Activated CD8-positive, alpha-beta memory T cell treated with anti-CD3 and anti-CD28 coated beads for 48 hours (primary cell): ENCODE measurements at places on chromosomes 1 and 21.

- DNase-seq: no peak
Observed at GRCh38 chr21:35559128-35559828, 501.0 kb downstream of the SETD4 start.

GRCh38 chr1:17520041-17520440 lies 19.5 kb upstream of the ARHGEF10L start:
- DNase-seq: no peak

DNA sequence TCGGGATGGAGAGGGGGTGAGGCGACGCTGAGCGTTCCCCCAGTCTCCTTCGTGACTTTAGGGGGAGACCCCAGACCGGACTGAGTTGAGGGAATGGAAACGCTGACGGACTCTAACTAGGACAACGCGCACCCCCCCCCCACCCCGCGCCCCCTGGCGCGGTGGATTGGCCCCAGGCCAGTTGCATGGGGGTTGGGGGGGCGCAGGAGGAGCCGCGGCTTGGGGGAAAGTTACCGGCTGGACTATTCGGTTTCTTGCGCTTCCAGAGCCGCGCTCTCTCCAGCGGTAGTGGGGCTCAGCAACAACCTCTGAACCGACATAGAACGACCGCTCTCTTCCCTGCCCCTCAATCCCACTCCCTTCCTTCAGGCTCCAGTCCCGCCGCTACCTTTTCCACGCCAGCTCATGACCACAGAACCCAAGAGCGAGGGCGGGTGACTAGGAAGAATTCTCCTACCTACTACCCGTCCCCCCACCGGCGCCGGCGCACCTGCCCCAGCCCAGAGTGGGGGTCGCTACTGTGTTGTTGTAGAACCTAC lies 694 bp downstream of the ZBTB7B start:
- DNase-seq: no peak

- no peak for DNase-seq
Observed at GRCh38 chr1:93521618-93522017, 73.7 kb downstream of the FNBP1L start.

- DNase-seq: no peak
Observed at GRCh38 chr1:109184687-109185086, 29.0 kb upstream of the SARS1 start.

DNA sequence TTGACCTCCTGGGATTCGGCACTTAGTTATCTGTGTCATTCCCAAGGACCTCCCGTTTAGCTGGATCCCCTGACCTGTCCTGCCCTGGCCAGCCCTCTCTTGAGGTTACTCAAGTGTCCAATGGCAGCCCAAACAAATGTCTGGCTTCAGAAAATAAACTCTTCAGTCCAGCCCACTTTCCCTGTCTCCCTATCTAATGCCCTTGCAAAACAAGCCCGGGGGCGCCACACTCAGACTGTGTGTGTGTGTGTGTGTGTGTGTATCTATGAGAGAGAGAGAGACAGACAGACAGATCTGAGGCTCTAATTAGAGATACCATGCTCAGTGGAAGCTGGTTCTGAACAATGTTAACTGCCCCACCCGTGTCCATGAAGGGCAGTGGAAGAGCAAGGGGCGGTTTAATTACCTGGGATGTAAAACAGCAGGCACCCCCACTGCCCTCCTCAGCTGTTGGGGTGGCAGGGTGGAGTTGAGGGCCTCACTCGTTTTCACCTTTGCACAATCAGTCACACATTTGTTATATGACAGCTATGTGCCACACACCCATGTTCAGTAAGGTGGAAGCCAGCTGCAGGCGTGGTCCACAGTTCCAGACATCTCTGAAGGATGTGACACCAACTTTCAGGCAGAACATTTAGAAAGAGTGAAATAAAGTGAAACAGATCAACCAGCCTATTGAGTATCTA lies 57.4 kb downstream of the B3GALT5 start:
- no peak for DNase-seq

GRCh38 chr1:113545626-113546025 lies 155.3 kb downstream of the MAGI3 start:
- no peak for DNase-seq

DNA sequence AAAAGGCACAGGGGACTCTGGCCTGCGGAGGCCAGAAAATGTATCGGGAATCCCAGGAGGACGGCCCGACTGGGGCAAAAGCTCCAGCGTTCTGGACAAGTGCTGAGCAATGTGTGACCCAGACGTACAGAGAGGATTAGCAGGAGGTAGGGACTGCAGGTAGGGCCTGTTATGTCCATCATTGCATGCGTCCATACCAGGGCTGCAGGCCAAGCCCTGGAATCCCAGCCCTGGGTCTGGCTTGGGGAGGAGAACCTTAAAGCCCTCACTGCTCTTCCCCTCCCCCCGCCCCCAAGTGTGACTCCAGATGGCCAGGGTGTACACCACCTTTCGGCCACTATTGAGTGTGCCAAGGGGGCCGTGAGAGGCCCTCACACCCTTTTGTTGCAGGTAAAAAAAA lies 2.0 kb downstream of the RNF207 start:
- no peak for DNase-seq

- DNase-seq: no peak
Observed at GRCh38 chr1:21244986-21245687, 45.1 kb downstream of the ECE1 start.

- DNase-seq: no peak
Observed at GRCh38 chr1:37657620-37658412, 23.1 kb upstream of the RSPO1 start.

- no peak for DNase-seq
Observed at GRCh38 chr1:89939059-89939570, 55.8 kb upstream of the ZNF326 start.

DNA sequence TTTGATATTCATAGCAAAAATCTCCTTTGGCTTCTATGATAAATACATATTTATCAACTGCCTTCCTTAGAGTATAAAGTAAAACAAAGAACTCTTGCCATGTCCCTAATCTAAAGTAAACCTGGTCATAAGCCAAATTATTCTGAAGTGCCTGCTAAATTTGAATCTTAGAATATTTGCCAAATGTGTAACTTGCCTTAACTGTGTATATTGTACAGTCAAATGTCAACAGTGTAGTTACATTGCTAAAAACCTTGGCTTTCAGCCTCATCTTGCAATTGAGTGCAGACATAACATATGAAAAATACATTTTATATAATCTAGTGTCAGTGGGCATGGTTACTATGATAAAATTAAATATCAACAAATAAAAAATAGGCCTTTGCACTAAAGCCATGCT lies 583.4 kb upstream of the ADAMTS5 start:
- no peak for DNase-seq

DNA sequence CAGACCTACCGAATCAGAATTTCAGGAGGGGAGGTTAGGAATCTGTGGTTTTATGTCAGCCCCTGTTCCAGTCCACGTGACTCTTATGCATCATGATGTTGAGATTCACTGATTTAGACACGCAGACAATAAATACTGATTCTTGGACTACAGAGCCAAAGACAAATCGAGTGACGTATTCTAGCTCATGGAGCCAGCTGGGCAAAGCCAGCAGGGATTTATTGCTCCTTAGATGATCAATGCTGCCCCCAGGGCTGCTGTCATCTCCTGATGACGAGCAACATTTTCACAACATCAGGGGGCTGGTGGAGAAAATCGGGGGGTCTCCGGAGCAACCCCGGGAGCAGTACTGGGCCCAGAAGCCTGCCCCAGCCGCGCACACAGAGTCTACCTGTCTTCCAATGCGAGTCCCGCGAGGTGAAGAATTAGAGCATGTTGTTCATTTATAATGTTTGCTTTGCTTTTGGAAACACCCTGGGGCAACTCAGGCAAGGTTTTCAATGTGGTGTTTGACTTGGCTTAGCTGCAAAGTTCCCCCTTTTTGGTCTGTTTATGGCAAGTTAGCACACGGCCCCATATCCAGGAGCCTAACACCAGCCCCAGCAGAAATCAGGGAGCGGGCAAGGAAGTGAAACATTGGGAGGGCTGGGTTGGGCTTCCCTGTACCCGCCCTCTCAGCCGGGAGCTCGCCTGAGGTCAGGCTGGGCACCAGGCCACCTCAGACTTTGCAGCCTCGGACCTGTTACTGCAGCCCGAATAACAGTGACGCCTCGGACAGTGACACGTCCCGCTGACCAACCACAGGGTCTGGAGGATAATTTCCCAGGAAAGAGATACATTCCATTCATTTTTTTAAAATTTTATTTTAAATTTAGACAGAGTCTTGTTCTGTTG lies 19.9 kb upstream of the CLDN14 start:
- DNase-seq: no peak

- no peak for DNase-seq
Observed at GRCh38 chr1:222616525-222616924, 1.4 kb upstream of the MIA3 start.

DNA sequence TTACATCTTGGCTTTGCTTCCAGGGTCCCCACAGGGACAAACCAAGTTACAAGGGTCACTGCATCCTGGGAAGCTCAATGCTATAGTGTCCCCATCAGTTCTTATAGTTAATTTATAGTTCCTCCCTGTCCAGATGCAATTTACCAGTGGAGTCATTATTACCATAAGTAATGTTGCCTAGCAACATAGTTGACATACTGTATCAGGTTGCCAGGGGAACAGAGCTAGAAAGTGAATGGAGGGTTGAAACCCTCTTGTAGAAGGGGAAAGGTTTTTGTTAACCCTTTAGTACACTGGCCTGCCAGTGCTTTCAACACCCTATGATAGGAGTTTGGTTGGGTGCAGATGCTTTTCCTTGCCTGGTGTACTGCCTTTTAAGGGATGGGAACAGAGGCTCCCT lies 34.3 kb upstream of the TTC4 start:
- no peak for DNase-seq

DNA sequence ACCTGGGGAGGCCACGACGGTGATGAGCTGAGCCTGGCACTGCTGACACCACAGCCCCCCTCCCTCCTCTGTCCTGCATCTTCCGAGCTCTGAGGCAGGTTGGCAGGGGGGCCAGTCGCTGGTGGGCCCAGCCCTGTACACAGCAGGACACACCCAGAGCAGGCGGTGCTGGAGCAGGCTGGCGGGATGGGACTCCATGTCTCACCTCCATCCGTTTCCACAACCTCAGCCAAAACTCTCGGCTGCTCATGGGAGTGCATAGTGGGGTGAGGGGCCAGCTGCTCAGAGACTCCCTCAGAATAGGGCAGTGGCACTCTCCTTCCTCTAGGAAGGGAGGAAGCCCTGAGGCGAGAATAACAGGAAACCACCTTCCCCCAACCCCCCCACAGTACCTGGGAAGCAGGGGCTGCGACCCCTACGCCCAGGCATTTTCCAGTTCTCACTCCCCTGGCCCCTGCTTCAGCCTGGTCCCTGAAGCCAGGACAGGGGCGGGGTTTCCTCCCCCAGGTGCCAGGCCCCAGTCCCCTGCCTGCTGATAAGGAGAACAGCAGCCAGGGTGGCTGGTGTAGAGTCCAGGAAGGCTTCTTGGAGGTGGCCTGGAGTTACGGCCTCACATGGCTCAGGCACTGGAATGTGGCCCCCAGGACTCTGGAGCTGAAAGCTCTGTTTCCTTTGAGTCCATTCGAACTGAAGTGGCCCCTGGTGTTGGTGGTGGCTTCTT lies 3.2 kb upstream of the IBA57 start:
- DNase-seq: no peak

GRCh38 chr1:44819196-44819607 lies 10.9 kb downstream of the BTBD19 start:
- no peak for DNase-seq

DNA sequence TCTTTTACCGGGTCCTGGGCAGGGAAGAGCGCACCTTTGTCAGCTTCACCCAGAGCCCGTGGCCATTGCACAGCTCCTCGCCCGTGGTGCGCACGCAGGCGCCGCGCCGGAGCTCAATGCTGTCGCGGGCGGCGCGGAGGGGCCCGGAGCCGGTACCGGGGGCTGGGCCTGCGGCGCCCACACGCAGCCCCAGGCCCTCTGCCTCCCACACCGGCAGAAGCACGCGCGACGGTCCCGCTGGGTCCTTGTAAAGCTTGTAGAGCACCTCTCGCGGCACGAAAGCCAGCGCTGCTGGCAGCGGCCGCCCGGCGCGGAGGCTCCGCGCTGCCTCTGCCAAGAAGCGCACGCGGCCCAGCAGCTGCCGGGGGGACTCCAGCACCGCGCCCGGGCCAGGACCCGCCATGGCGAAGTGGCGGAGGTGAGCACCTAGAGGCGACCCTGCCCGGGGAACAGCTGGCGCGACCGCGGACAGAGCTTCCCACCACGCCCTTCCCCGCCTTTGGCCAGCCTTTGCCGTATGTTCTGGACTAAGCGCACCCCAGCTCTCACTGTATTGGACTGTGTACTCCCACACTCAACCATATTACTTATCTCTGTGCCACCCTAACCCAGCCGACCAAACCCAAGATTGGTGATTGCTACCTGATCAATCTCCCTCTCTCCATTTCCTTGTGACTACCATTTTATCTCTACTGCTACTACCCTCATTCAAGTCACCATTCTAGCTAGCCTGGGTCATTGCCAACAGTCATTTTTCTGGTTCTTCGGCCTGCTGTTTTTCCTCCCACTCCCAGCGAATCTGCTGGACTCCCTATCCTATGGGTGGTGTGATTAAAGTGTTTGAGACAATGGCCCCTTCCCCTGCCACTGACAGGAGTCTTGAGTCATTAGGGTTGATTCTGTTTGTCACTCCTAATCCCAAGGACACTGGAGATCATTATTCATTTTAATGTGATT lies at the start of gene HECTD3:
Gene HECTD3, minus strand, starts transcription at position 470 of the 957 bp plus-strand sequence. Its CDS starts 67 bp downstream, at position 403.
- peak; percentile 48 for DNase-seq

GRCh38 chr1:186780076-186780475 lies 48.7 kb upstream of the PLA2G4A start:
- DNase-seq: no peak

- DNase-seq: no peak
Observed at GRCh38 chr1:214609692-214610091, 6.7 kb downstream of the CENPF start.

DNA sequence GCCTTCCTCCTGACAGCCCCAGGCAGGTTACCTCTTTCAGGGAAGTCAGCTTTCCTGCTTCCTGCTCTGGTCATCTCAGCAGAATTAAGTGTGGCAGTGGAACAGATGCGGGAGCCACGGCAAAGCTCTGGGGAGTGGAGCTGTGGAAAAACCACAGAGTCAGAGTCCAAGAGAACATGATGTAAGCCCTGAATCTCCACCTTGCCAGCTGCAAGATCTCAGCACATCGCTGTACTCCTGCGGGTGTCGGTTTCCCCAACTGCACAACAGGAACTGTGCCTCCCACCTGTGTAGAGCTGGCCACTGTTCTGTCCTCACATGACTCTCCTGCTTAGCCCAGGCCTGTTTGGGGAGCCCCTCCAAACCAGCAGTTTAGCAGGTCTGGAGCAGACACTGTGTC lies 123.7 kb downstream of the MATN1 start:
- DNase-seq: no peak

- no peak for DNase-seq
Observed at GRCh38 chr1:89995598-89996449, 914 bp downstream of the ZNF326 start.

- DNase-seq: no peak
Observed at GRCh38 chr21:36854391-36854790, 112.1 kb downstream of the HLCS start.

GRCh38 chr1:42945164-42945563 lies 13.5 kb downstream of the SLC2A1 start:
- DNase-seq: no peak

GRCh38 chr1:173255214-173255813 lies 48.2 kb upstream of the TNFSF4 start:
- no peak for DNase-seq

GRCh38 chr1:151989211-151989862 lies 4.3 kb downstream of the S100A10 start:
- no peak for DNase-seq

- no peak for DNase-seq
Observed at GRCh38 chr1:3816331-3817137, 20.2 kb upstream of the LRRC47 start.
